ENCODE measurements at places on chromosomes 16 and 17.

- H3K4me3 ChIP-seq = no peak overlapping the region
- H3K4me1 ChIP-seq = no peaks in the 10 kb centered on the region
- no peaks in the 10 kb centered on the region for H3K36me3 ChIP-seq
- no peak overlapping the region for H3K27ac ChIP-seq
- DNase-seq = no peak
These were observed 68.0 kb downstream of the CNTNAP4 start for GRCh38 chr16:76345163-76345661.

GRCh38 chr16:85995541-85996423, 96.8 kb downstream of the IRF8 start:
- no peaks in the 10 kb centered on the region for H3K4me1 ChIP-seq
- no peak for DNase-seq
- no peaks in the 10 kb centered on the region for H3K36me3 ChIP-seq
- H3K27me3 ChIP-seq = no peaks in the 10 kb centered on the region

GRCh38 chr17:74919440-74920305, 3.4 kb downstream of the USH1G start:
- H3K4me3 ChIP-seq = no peak overlapping the region
- H3K27me3 ChIP-seq = peaks cover 29% of the 10 kb centered on the region
- DNase-seq = no peak
- no peak overlapping the region for H3K27ac ChIP-seq
- no peaks in the 10 kb centered on the region for H3K36me3 ChIP-seq

DNA sequence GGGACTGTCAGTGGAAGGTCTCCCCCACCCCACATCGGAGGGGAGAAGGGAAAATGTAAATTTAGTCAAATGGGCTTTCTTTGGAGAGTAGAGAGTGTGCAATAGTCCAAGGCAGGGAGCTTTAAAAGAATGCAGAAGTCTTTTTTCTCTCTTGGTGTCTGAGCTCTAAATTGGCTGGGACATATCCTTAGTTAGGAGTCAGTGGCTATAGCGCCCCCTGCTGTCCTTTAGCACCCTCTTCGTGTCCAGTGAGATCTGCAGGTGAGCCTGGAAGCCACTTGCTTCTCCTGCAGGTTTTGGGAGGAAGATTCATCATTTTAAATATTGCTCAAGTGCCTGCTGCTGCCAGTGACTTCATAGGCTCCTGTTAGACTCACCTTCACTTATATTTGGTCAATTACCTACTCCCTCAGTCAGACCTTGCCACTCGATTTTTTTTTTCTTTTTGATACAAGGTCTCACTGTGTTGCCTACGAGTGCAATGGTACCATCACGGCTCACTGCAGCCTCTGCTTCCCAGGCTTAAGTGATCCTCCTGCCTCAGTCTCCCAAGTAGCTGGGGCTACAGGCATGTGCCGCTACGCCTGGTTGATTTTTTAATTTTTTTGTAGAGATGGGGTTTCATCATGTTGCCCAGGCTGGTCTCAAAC, 174.8 kb downstream of the PRKCB start:
- H3K27ac ChIP-seq = no peak overlapping the region
- no peaks in the 10 kb centered on the region for H3K27me3 ChIP-seq
- H3K4me1 ChIP-seq = peaks cover 21% of the 10 kb centered on the region
- H3K36me3 ChIP-seq = peaks cover 2% of the 10 kb centered on the region
- DNase-seq = peak; percentile 92

DNA sequence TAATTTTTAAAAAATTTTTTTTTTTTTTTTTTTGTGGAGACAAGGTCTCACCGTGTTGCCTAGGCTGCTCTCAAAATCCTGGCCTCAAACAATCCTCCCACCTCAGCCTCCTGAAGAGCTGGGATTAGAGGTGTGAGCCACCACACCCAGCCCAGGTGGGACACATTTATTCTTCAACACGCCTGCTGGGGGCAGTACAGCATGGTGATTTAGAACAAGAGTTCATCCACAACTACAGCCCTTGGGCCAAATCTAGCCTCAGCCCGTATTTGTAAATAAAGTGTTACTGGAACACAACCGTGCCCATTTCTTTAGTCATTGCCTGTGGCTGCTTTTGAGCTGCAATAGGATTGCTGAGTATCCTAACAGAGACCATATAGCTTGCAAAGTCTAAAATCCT, 92.8 kb downstream of the KATNIP start:
- H3K36me3 ChIP-seq = no peaks in the 10 kb centered on the region
- no peak overlapping the region for H3K27ac ChIP-seq
- no peaks in the 10 kb centered on the region for H3K4me1 ChIP-seq
- H3K27me3 ChIP-seq = no peaks in the 10 kb centered on the region
- DNase-seq = no peak

GRCh38 chr17:69350911-69351310, 24.0 kb upstream of the ABCA5 start:
- H3K27ac ChIP-seq = no peak overlapping the region
- H3K4me1 ChIP-seq = no peaks in the 10 kb centered on the region
- DNase-seq = no peak
- no peaks in the 10 kb centered on the region for H3K27me3 ChIP-seq
- H3K4me3 ChIP-seq = no peak overlapping the region

GRCh38 chr17:74274709-74275340, 791 bp downstream of the DNAI2 start:
- H3K4me1 ChIP-seq = peaks cover 17% of the 10 kb centered on the region
- no peak overlapping the region for H3K4me3 ChIP-seq
- no peaks in the 10 kb centered on the region for H3K27me3 ChIP-seq
- DNase-seq = no peak
- H3K36me3 ChIP-seq = no peaks in the 10 kb centered on the region

GRCh38 chr17:59410049-59410437, 78.6 kb downstream of the YPEL2 start:
- H3K4me1 ChIP-seq = peaks cover 7% of the 10 kb centered on the region
- no peak overlapping the region for H3K27ac ChIP-seq
- H3K27me3 ChIP-seq = no peaks in the 10 kb centered on the region
- DNase-seq = no peak

DNA sequence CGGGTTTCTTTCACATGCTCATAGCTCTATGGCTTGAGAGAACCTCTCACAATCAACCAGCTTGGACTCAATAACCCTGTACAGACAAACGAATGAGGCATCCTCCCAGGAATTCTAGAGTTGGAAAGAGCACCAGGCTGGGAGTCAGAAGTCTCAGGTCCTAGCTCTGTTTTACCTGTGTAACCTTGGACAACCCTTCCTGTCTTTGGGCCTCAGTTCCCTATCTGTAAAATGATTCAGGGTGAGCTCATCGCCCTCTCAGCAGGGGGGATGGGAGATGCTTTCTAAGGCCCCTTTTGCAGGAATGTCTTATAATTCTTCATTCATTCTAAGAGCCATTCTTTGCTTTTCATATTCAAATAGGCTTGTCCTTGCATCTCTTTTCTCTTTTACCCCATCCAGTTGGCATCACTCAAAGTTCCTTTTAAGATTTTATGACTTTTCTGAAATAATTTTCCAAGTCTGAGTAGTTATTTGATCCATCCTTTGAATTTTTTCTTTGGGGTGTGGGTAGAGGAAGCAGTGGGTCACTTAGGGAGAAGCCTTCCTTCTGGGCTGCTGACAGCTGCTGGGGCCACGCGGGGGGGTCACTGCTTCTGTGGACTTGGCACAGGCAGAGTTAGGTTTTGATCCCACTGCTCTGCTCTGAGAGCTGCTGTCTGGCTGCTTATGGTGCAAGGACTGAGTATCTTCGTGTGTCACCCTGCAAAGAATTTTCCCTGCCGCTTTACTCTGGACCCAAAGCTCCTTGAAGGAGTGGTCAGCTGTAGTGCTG, 102.7 kb downstream of the UTP18 start:
- no peaks in the 10 kb centered on the region for H3K36me3 ChIP-seq
- no peak for DNase-seq
- H3K4me3 ChIP-seq = no peak overlapping the region
- H3K27ac ChIP-seq = no peak overlapping the region
- no peaks in the 10 kb centered on the region for H3K27me3 ChIP-seq

DNA sequence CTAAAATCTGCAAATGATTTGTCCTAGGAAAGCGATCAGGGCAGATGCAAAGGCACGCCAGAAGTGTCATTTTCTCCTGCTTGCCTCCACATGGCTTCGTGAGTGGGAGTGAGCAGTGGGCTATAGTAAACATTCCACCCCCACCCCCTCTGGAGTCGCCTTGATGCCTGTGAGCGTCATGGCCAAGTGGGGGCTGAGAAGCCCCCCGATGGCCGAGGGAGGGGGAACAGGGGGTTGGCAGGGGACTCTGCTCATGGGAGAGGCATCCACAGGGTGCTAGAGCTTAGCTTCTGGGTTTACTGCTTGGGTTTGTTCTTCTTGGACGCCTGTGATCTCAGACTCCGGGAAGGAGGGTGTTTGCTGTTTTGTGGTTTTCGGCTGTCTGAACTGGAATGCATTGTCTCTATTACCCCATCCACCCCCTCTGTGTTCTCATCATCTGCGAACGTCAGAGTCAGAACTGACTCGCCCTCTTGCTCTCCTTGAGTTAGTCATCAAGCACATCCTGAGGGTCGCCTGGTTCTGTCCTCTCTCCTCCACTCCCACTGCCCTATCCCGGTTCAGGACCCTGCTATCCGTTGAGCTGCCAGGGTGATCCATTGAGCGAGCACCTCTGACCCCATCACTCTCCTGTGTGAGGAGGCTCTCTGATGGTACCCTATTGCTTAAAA, 15.4 kb downstream of the TNS4 start:
- H3K27me3 ChIP-seq = peaks cover 10% of the 10 kb centered on the region
- peaks cover 36% of the 10 kb centered on the region for H3K4me1 ChIP-seq
- H3K36me3 ChIP-seq = no peaks in the 10 kb centered on the region
- no peak for DNase-seq
- H3K27ac ChIP-seq = no peak overlapping the region

DNA sequence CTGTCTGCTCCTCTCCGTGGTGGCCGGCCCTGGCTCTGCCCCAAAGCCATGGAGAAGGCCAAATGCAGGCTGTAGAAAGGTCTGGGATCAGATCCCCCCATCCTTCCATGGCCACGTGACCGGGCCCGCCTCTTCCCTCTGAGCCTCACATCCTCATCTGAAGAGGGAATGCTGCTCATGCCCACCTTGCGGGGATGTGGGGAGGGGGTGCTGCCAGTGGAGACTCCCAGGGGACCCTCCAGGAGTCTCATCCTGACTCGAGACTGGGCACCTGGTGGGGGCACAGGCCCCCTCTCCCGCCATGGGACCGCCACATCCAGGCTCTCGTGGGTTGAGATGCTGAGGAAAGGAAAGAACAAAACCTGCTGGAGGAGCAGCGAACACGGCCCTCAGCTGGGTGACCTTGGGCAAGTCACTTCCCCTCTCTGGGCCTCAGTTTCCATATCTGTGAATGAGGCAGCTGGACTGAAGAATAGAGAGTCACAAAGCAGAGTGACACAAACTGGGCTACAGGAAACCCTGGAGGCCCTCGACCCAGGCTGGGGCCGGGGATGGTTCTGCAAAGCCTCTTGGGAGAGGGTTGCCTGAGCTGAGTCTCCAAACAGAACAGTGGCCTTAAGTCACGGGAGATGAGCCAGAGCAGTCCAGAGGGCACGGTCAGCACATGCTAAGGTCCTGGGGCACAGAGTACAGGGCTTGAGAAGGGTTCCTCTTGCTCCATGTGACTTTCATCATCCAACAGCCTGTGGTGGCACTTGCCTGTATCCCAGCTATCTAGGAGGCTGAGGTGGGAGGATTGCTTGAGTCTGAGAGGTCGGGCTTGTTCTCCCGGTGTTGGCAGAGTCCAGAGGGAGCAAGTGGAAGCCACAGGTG, 30.1 kb downstream of the SOCS1 start:
- H3K27me3 ChIP-seq = no peaks in the 10 kb centered on the region
- peaks cover 54% of the 10 kb centered on the region for H3K4me1 ChIP-seq
- H3K36me3 ChIP-seq = no peaks in the 10 kb centered on the region
- peak overlapping the region; percentile 95 for H3K27ac ChIP-seq
- DNase-seq = no peak
- no peak overlapping the region for H3K4me3 ChIP-seq

GRCh38 chr17:63984651-63985386, 12.1 kb upstream of the SCN4A start:
- peaks cover 4% of the 10 kb centered on the region for H3K4me1 ChIP-seq
- H3K27ac ChIP-seq = no peak overlapping the region
- H3K27me3 ChIP-seq = no peaks in the 10 kb centered on the region
- no peak overlapping the region for H3K4me3 ChIP-seq
- no peak for DNase-seq

DNA sequence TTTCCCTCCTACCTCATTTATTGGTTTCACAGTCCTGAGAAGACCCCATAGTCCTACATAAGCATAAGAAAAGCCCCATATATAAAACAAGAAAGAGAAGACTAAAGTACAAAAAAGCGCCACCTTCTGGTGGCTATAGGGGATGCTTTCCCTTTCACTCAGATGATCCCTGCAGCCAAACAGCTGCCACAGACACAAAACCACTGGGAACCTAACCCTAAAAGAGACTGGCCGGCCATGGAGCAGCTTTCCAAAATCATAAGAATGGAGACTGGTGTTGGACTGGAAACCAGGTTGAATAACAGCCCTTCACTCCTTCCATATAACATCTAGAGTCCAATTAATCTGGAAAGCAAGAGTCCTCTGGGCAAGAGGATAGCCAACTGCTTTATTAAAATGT, 11.4 kb downstream of the DYNC1LI2 start:
- H3K27me3 ChIP-seq = no peaks in the 10 kb centered on the region
- H3K27ac ChIP-seq = no peak overlapping the region
- H3K4me1 ChIP-seq = peaks cover 5% of the 10 kb centered on the region
- peaks cover 72% of the 10 kb centered on the region for H3K36me3 ChIP-seq

Data from thymus (tissue), 14 donors.